ENCODE measurements at places on chromosomes 16 and 17. TPM values are rescaled to one million over a fixed set of nuclear protein-coding genes. Genes with fewer than 3 reads are reported as not detected.

DNA sequence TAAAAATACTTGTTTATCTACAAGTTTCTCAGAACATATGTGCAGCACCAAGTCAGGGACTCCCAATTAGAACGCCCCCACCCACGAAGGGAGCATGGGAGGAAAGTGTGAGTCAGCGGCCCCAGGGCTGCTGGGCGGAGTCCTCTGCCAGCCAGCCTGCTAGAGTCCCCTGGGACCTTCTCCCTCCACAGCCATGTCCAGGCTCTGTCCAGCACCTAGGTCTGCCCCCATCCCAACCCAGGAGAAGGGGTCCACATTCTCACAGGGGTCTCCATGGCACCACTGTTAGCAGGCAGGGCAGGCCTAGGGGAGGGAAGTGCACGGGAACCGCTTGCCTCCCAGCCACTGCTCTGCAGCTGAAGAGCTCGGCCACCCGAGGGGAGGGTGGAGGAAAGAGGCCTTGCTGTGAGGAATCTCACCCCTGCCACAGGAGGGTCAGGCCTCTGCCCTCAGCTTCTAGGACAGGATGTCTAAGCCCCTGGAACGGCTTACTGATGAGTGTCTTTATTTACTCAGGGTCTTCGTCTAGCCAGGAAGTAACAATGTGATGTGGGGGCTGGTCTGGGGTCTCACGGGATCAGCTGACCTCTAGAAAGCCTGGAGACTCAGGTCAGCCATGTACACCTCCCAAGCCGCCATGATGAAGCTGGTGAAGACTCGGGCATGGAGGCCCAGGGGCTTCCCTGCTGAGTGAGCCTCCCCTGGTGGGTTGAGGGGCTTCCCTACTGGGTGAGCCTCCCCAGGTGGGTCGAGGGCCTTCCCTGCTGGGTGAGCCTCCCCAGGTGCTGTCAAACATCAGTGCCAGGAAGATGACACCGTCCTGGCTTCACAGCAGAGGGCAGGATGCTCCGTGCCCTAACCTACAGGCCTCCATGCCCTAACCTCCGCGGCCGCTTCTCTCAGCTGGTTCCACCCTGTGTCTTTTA lies 190.3 kb downstream of the RBFOX3 start:
- no peaks in the 10 kb centered on the region for H3K4me1 ChIP-seq
- H3K27ac ChIP-seq: no peak overlapping the region
- DNase-seq: no peak
- H3K27me3 ChIP-seq: peaks cover 39% of the 10 kb centered on the region
- no peaks in the 10 kb centered on the region for H3K36me3 ChIP-seq

DNA sequence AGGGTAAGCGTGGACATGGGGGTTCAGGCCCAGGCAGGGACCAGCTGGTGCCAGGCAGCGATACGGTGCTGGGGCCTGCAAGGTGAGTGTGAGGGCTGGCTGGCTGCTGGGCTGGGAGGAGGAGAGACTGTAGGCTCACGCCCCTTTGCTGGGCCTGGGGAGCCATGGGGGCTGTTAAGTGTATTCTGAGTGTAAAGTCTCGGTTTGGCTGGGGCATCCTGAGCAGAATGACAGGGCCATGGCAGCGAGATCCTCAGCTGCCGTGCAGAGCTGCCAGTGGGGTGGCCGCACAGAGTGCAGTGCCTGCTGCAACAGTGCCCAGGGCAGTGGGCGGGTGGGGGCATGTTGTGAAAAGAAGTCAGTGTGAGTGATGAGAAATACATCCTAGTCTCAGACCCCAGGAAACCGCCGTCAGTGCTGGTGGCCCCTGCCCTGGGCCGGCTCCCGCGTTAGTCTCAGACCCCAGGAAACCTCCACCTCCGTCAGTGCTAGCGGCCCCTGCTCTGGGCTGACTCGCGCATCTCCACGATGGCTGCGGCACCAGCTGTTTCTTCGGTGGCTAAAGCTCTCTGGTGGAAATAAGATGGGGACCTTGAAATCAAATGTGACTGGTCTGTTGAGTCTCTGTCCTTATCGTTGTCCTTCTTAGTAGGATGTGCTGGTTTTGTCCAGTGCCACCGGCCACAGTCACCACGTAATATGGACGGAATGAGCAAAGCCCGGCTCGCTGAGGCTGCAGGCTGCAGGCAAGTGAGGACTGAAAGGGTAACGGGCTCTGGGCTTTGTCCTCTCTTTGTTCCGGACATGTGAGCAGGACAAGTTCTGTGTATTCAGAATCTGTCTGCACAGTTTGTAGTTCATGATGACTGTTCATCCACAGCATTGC lies 22.9 kb downstream of the ACSF3 start:
- peaks cover 51% of the 10 kb centered on the region for H3K4me1 ChIP-seq
- peaks cover 17% of the 10 kb centered on the region for H3K36me3 ChIP-seq
- DNase-seq: no peak
- H3K27ac ChIP-seq: peak overlapping the region; percentile 100

DNA sequence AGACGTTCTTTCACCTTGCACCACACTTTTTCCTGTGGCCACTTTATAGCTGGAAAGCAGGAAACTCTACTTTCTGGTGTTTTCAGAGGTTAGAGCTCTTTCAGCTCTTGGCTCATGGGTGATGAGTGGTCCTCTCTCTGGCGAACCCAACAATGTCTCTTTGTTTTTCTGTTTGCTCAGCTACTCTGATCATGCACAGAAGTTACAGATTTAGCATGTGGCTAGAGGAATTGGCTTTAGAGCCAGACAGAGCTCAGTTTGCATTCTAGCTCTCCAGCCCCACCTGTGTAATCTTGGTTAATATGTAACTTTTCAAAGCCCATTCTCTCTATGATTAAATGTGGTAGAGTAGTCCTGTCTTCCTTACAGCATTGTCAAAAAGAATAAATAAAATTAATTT lies 225.2 kb downstream of the HAPSTR1 start:
- H3K36me3 ChIP-seq: no peaks in the 10 kb centered on the region
- DNase-seq: no peak
- no peaks in the 10 kb centered on the region for H3K4me1 ChIP-seq
- H3K4me3 ChIP-seq: no peak overlapping the region
- no peaks in the 10 kb centered on the region for H3K27me3 ChIP-seq

The CCL16 gene
- not detected for total RNA-seq

DNA sequence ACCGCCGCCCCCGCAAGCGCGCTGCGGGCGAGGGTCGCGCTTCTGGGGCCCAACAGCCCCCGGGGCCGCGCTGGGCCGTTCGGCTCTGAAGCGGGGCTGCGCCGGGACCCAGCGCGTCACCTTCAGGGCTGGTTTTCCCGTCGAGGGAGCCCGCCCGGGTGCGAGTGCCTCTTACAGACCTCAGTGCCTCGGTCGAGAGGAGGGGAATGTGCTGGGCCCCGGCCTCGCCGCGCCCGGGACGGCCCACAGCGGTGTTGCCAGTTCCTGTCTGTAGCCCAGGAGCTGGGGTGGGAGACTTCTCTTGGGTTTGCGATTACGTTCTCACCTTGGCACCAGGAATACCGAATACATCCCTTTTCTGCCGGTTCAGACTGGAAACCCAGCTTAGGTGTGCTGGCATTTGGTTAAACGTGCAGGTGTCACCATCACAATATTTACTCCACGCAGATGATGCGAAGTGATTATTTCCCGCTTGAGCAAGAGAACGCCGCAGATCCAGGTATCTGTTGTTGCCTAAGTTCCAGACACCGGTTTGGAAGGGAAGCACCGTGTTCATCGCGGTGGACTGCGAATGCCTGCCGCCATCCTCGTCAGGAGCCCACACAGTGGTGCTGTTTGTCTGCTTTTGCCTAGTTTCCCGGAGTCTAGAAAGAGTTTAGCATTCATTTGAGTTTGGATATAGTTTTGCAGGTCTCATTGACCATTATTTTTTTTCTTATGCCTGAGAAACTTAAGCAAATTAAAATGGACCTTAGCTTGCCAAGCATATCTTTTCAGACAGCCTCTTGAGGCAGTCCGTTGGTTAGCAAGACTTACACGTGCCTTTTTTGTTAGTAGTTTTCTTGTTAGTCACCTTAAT lies 914 bp downstream of the MAP1LC3B start:
- peaks cover 58% of the 10 kb centered on the region for H3K4me1 ChIP-seq
- H3K27me3 ChIP-seq: no peaks in the 10 kb centered on the region
- peaks cover 19% of the 10 kb centered on the region for H3K36me3 ChIP-seq
- peak; percentile 35 for DNase-seq
- H3K27ac ChIP-seq: peak overlapping the region; percentile 71

- peak overlapping the region; percentile 95 for H3K27ac ChIP-seq
- DNase-seq: peak; percentile 50
- H3K4me3 ChIP-seq: peak overlapping the region; percentile 71
- no peaks in the 10 kb centered on the region for H3K36me3 ChIP-seq
- no peaks in the 10 kb centered on the region for H3K27me3 ChIP-seq
Observed at GRCh38 chr17:1764284-1764683, 2.4 kb downstream of the SERPINF1 start.

DNA sequence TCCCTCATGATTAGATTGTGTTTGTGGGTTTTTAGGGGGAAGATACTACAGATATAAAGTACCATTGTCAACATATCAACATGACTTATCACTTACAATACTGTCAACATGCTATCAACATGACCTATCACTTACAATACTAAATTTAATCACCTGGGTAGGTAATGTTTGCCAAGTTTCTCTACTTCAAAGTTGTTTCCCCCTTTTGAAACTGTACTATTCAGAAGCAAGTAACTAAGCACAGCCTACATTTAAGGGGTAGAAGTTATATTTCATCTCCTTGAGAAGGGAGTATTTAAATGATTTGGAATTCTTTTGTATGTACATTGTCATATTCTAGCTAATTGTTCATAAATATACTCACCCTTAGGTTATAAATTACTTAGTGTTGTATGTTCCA lies 68.7 kb downstream of the TRIM37 start:
- no peaks in the 10 kb centered on the region for H3K27me3 ChIP-seq
- no peak overlapping the region for H3K4me3 ChIP-seq
- H3K36me3 ChIP-seq: peaks cover 74% of the 10 kb centered on the region

The SDR42E2 gene
- 0.55 TPM for total RNA-seq

GRCh38 chr17:49436174-49436573 lies 21.5 kb upstream of the PHB1 start:
- H3K27ac ChIP-seq: no peak overlapping the region
- no peaks in the 10 kb centered on the region for H3K4me1 ChIP-seq
- H3K27me3 ChIP-seq: peaks cover 24% of the 10 kb centered on the region
- no peak overlapping the region for H3K4me3 ChIP-seq
- no peaks in the 10 kb centered on the region for H3K36me3 ChIP-seq

DNA sequence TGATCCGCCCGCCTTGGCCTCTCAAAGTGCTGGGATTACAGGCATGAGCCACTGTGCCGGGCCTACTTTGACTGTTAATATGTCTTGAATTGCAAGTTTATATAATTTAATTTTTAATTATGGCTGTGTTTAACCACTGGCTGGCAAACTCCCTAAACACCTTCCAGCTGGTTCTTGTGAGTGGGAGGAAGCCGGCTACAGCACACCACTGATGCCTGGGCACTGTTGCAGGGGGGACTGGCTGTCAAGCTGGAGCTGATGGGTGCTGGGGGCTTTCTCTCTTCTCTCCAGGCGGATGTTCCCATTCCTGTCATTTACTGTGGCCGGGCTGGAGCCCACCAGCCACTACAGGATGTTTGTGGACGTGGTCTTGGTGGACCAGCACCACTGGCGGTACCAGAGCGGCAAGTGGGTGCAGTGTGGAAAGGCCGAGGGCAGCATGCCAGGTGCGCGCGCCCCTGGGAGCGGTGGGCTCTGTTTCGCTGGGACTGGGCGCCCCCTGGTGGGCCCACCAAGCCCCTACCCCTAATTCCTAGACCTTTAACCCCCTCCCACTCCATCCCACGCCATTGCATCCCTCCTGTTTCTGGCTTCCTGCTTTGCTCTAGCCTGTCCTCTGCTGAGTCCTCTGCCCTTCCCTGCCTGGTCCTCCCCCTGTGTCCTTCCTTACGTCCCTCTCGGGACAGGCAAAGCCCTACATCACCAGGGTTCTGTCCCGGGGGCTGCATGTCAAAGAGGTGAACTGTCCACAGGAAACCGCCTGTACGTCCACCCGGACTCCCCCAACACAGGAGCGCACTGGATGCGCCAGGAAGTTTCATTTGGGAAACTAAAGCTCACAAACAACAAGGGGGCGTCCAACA lies 9.5 kb downstream of the TBX21 start:
- H3K4me3 ChIP-seq: no peak overlapping the region
- H3K27me3 ChIP-seq: peaks cover 7% of the 10 kb centered on the region
- H3K36me3 ChIP-seq: no peaks in the 10 kb centered on the region
- peak overlapping the region; percentile 89 for H3K27ac ChIP-seq

The LRRC75A gene
- 7.4 TPM for total RNA-seq

The TOP2A gene
- total RNA-seq: 0.41 TPM

DNA sequence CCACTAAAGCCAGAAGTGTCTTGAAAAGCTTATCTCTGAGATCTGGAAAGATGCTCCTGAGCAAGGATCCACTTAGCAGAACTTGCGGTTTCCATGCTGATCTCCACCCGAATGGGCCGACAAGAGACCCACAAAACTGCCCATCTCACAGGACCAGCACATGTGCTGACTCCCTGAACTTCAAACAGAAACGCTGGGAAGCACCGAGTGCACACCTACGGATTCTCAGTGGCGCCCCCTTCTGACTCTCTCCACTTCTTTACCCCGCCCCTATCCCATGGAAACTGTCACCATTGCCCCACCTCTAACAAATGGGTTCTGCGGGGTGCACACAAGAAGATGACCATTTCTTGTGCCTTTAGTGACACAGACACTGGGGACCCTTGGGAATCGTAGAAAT lies 21.4 kb downstream of the CDRT4 start:
- peaks cover 25% of the 10 kb centered on the region for H3K4me1 ChIP-seq
- no peak overlapping the region for H3K4me3 ChIP-seq
- no peak for DNase-seq
- H3K27ac ChIP-seq: peak overlapping the region; percentile 65

The MGRN1 gene
- total RNA-seq: 66.4 TPM

The HBZ gene
- not detected for total RNA-seq

All from naive thymus-derived CD8-positive, alpha-beta T cell (primary cell).